MCF 10A (cell line): ENCODE measurements at places on chromosomes 7 and 10. TPM values are rescaled to one million over a fixed set of nuclear protein-coding genes. Genes with fewer than 3 reads are reported as not detected.
A peak's percentile ranks its signal among the peaks of the same experiment; 100 is the strongest.

DNA sequence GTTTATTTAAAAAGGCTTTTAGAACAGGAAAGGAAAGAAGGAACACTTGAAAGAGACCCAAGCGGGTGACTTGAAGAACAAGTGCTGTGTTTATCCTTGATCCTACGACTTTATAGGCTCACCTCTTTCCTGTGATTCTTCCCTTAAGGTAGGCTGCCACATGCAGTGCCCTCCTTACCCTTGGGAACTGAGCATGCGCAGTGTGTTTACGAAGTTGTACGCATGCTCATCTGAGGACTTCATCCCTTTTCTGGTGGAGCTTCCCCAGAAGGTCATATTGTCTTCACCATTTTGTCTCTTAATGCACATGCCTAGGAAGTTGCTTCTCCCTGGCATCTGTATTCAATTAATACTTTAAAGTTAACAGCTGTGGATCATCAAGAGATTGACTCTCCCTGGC, 49.9 kb upstream of the VOPP1 start:
- H3K4me1 ChIP-seq = no peaks in the 10 kb centered on the region
- no peak overlapping the region for H3K27ac ChIP-seq
- no peak overlapping the region for H3K4me3 ChIP-seq

DNA sequence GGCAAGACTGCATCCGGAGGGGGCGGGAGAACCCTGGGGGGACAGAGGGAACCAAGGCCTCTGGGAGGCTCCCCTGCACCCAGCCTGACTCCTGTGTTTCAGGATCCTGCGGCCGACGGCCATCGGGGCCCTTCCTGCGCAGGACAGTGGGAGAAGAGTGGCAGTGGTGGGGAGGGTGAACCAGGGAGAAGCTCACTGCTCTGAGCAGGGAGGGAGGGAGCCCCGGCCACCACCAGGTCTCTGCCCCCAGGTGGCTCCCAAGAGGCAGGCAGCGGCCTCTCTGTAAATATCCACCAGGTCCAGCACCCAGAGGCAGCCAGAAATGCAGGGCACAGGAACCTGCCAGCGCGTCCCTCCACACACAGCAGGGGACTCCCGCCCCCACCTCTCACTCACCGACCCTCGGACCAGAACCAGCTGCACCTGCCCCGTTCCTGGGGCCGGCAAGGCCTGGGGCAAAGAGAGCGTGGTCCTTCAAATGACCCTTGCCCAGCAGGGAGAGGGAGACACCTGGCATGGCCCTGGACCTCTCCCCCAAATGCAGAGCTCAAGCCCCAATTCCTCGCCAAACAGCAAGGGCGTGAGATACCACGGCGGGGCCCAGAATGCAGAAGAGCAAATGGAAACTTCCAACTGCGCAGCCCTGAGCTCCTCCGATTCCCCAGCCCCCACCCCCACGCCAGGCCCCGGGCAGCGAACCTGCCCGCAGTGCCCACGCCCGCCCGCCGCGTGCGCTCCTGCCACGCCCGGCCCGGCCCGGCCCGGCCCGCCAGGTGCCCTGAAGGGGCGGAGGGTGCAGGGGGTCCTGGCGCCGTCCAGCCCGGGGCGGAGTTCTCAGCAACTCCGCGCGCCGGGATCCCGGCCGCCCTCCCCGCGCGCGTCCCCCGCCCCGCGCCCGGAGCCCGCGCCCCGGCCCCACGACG, 805 bp downstream of the RASGEF1A start:
- DNase-seq = no peak
- no peak overlapping the region for H3K27ac ChIP-seq
- H3K4me1 ChIP-seq = peaks cover 5% of the 10 kb centered on the region

- H3K27ac ChIP-seq = no peak overlapping the region
- H3K4me1 ChIP-seq = no peaks in the 10 kb centered on the region
- no peaks in the 10 kb centered on the region for H3K27me3 ChIP-seq
- no peak for DNase-seq
- H3K4me3 ChIP-seq = no peak overlapping the region
Observed at GRCh38 chr10:105037022-105037421, 395.9 kb downstream of the SORCS3 start.

- no peak for DNase-seq
- no peak overlapping the region for H3K27ac ChIP-seq
- no peak overlapping the region for H3K4me3 ChIP-seq
- no peaks in the 10 kb centered on the region for H3K27me3 ChIP-seq
- peaks cover 6% of the 10 kb centered on the region for H3K36me3 ChIP-seq
Observed at GRCh38 chr10:88317099-88317498, 266.0 kb downstream of the RNLS start.

DNA sequence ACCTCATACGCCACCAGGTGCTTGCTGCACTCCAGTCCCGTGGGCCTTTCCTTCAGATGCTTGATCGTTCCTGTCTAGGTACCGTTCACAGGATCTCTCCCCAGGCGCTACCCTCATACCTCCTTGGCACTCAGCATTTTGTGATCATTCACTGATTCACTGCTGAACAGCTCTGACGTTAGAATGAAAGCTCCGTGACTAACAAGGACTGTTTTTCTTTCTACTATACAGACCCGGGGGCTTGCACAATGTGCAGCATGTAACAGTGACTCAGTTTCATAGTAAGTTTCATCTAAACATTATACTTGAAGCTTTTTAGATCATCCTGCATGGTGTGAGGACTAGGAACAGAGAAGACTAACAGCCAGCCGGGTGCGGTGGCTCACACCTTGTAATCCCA, 20.6 kb downstream of the KIN start:
- H3K27me3 ChIP-seq = no peaks in the 10 kb centered on the region
- peaks cover 94% of the 10 kb centered on the region for H3K36me3 ChIP-seq
- peak; percentile 96 for DNase-seq
- peak overlapping the region; percentile 89 for H3K27ac ChIP-seq

DNA sequence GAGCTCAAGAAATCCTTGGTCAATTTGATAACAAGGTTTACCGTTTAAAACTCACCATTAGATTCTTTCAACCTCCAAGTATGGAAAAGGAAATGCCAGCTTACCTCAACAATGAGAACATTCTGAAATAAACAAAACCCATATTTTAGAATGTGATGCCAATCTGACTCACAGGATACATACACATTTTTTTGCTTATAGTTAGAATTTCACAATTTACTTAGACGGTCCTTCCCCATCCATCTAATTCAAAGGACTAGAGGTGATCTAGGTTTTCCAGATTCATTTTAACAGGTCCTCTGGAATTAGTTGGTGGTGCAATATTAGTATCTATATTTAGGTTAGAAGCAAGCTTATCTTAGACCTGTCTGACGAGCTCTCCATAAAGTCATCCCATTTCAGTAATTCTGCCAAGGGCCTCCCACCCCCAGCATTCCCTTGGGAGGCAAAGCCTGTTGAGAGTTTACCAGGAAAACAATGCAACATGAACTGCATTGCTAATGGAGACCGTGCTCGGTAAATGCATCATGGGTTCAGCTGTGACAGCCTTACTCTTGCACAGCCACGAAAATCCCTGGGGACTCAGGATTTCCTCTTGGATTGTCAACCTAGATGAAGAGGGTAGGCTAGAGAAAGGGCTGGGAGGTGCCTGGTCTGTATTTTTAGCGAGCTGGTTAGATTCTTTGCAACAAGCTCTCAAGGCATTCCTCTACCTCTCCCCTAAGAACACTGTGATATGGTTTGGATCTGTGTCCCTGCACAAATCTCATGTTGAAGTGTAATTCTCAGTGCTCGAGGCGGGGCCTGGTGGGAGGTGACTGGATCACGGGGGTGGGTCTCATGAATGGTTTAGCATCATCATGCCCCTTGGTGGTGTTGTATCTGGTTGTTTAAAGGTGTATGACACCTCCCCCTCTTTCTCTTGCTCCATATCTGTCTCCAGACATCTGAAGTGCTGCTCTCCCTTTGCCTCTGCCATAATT, 93.8 kb downstream of the PRTFDC1 start:
- H3K27ac ChIP-seq = no peak overlapping the region
- H3K4me1 ChIP-seq = peaks cover 11% of the 10 kb centered on the region
- no peaks in the 10 kb centered on the region for H3K27me3 ChIP-seq
- H3K36me3 ChIP-seq = no peaks in the 10 kb centered on the region
- peak; percentile 72 for DNase-seq

DNA sequence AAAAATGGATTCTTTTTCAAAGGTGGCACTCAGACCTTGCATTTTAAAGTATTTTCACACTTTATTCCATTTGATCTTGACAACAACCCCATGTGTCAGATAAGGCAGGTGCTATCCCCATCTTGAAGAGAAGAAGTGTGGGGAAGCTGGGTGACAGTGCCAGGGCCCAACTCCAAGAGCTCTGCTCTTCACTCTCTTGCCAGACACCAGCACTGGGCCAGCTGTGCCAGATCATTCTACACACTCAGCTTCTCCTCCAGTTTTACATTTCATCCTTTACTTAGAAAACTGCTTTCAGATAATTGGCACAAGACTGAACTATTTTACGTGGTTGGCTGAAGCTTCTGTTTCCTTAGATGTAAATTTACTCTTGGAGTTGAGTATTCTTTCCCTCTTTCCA, 64.4 kb downstream of the ENO4 start:
- peaks cover 66% of the 10 kb centered on the region for H3K36me3 ChIP-seq
- no peaks in the 10 kb centered on the region for H3K4me1 ChIP-seq
- no peak for DNase-seq
- H3K4me3 ChIP-seq = no peak overlapping the region
- no peak overlapping the region for H3K27ac ChIP-seq

DNA sequence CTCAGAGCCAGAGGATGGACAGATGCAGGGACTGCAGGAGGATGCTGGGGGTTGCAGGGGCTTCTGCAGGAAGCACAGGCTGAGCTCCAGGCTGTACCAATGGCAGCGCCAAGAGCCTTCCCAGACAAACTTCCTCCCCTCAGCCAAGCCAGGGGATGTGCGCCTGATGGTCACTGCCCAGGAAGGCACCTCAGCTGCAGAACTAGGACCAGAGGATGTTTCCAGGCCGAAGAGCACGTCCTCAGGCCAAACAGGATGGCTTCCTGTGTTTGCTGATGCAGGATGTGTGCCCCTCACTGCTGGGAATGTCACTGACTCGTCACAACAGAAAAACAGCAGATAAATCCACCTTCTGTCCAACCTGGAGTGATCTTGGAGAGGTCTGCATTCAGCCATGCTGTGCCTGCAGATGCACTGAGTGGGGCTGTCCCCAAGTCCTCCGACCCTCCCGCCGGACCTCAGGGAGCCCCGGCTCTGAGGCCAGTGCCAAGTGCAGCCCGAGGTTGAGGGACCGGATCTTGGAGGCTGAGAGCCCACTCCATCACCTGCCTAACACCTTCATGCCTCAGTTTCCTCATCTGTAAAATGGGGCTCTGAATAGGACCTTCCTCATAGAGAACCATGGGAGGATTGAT, 152.5 kb upstream of the CHST15 start:
- H3K4me1 ChIP-seq = no peaks in the 10 kb centered on the region
- no peak overlapping the region for H3K27ac ChIP-seq
- H3K4me3 ChIP-seq = no peak overlapping the region
- H3K36me3 ChIP-seq = no peaks in the 10 kb centered on the region

GRCh38 chr10:63574011-63574410, 52.8 kb downstream of the REEP3 start:
- peaks cover 49% of the 10 kb centered on the region for H3K36me3 ChIP-seq
- peaks cover 14% of the 10 kb centered on the region for H3K4me1 ChIP-seq

DNA sequence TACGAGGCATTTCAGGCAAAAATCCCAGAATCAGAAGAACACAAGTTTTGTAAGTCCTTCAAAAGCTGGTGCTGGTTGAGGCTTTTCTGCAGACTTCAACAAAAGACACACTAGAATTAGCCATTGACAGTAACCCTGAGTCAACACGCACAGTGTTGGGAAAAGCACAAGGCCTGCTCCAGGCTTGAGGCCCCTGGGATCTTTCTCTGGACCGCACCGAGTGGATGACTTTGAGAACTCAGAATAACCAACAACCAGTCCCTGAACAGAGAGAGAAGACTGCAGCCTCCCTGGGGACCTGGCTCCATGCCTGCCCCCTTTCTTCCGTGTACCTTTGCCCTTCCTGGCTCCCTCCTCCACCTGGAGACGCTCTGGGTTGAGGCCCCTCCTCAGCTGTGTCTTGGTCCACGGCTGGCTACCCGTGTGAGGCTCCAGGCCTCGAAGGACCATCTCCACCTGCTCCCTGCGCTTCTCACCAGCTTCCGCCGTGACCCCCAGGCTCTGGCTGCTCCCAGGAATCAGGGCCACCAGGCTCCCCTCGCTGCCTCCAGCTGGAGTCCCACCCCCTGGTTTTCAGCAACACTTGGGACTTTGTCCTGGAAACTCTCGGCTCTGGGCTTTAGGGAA, 28.4 kb downstream of the DIP2C start:
- no peak overlapping the region for H3K4me3 ChIP-seq
- DNase-seq = no peak
- H3K27me3 ChIP-seq = no peaks in the 10 kb centered on the region
- H3K4me1 ChIP-seq = no peaks in the 10 kb centered on the region

DNA sequence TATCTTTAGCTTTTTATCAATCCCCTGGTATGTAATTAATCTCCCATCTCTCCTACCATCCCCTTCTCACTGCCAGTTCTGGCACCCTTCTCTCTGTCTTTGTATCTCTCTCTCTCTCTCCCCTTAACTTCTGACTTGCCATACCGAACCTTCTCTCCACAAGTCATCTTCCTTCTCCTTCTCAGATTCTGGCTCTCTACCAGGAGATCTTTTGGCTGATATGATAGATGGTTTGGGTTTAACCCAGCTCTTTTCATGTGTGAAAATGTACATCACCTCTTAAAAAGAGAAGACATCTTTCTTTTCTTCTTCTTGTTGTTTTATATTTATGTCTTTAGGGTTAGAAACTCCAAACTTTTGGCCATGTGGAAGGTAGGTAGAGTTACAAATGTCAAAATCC, 196.7 kb downstream of the HGF start:
- no peak overlapping the region for H3K27ac ChIP-seq
- H3K4me1 ChIP-seq = no peaks in the 10 kb centered on the region
- no peak overlapping the region for H3K4me3 ChIP-seq

GRCh38 chr7:155950898-155951553, 138.8 kb upstream of the SHH start:
- H3K4me1 ChIP-seq = peaks cover 32% of the 10 kb centered on the region
- DNase-seq = peak; percentile 6
- peaks cover 12% of the 10 kb centered on the region for H3K27me3 ChIP-seq
- peak overlapping the region; percentile 52 for H3K4me3 ChIP-seq
- peak overlapping the region; percentile 90 for H3K27ac ChIP-seq

- DNase-seq = no peak
- H3K4me1 ChIP-seq = no peaks in the 10 kb centered on the region
- H3K4me3 ChIP-seq = no peak overlapping the region
- no peaks in the 10 kb centered on the region for H3K36me3 ChIP-seq
Observed at GRCh38 chr10:8424555-8425211, 370.2 kb downstream of the GATA3 start.

DNA sequence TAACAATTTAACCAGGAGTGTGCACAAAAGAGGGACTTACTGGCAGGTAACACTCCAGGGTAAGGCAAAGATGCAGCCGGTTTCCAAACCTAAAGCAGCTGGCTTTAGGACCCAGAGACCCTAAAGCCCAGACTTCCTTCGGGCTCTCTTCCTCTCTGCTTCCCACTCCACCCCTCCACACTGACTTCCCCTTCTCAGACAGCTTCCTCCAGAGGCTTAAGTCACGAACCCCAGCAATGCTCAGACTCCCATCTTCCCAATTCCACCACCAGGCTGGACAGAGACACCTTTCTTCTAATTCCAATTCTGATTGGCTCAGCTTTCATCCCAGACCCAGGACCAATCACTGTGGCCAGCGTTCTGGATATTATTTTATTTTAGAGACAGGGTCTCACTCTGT, 24.8 kb downstream of the STYXL1 start:
- peaks cover 52% of the 10 kb centered on the region for H3K36me3 ChIP-seq
- no peak overlapping the region for H3K27ac ChIP-seq
- no peaks in the 10 kb centered on the region for H3K4me1 ChIP-seq
- no peaks in the 10 kb centered on the region for H3K27me3 ChIP-seq
- H3K4me3 ChIP-seq = no peak overlapping the region
- no peak for DNase-seq

CALY gene
- not detected in 2 replicates for total RNA-seq

SYT15B gene
- 0.07 TPM in 1 of 2 replicates, not detected in the other for total RNA-seq

LYZL2 gene
- total RNA-seq = not detected in 2 replicates

SFTPA1 gene
- not detected in 2 replicates for total RNA-seq

PAX4 gene
- total RNA-seq = not detected in 2 replicates

HOGA1 gene
- 0.88 and 1.7 TPM in 2 replicates for total RNA-seq

THSD7A gene
- total RNA-seq = not detected in 2 replicates

FEZF1 gene
- not detected in 2 replicates for total RNA-seq

BAZ1B gene
- total RNA-seq = 84.0 and 86.7 TPM in 2 replicates
